AG09309 (cell line): ENCODE measurements at places on chromosomes 7 and 10.

GRCh38 chr7:36615852-36616540, 108.3 kb downstream of the AOAH start:
- DNase-seq: no peak

DNA sequence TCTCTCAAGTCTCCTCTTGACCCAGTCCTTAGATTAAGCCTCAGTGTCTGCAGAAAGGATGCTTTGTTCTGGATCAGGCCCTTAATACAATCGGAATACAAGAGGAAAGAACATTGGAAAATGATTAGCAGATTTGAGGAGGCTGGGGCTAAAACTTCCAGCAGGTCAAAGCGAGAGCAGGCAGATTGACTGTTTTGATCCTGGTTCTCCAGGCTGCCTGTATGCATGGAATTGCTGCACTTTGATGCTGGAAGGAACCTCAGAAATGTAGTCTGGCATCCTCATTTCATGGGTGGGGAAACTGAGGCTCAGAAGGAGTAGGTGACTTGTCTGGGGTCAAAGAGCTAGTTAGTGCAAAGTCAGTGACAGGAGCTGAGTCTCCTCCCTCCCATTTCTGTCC, 202.8 kb downstream of the EMX2 start:
- DNase-seq: no peak

- DNase-seq: no peak
These were observed 80.0 kb downstream of the EPC1 start for GRCh38 chr10:32266979-32267378.

GRCh38 chr10:44004913-44005787, 356.5 kb upstream of the ZNF32 start:
- no peak for DNase-seq

GRCh38 chr10:87866412-87866974, 3.1 kb downstream of the PTEN start:
- DNase-seq: no peak

GRCh38 chr10:62305813-62306212, 37.2 kb upstream of the RTKN2 start:
- no peak for DNase-seq

DNA sequence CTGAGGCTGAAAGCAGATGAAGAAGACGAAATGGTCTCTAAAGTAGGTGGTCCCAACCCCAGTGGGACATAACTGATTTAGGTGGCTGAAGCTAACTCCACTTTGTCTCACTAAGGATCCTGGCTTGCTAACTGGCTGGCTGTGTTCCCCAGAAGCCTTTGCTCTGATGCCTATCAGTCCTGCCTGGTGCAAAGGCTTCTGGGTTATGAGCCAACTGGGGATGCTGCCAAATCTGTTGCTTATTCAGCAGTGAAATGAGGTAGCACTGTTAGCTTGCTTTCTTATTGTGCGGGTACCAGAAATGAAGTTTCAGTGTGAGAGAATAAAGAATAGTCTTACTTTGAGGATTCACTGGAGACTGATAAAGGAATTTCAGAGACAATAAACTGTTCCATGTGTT, 18.1 kb downstream of the PRKG1 start:
- DNase-seq: no peak

DNA sequence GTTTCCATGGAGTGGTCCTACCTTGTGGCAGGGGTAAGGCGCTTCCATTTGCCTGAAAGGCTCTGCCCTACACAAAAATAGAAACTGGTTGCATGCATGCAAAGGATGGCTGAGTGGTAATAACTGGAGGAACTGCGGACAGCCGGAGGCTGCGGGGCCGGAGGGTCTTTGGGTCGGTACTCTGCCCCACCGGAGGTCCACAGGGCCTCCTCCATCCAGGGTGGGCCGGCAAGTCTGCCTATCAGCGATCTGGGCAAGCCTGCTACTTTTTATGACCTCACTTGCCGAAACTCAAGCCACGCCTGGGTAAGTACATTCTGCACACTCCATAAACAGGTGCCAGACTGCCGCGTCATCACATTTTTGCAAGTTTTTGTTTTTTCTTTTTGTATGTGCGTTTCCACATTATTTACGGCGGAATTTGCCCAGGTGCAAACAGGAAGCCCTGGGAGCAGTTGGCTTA, 30.0 kb downstream of the TACC2 start:
- DNase-seq: no peak

GRCh38 chr7:98214811-98215321, 3.6 kb downstream of the BHLHA15 start:
- DNase-seq: no peak

DNA sequence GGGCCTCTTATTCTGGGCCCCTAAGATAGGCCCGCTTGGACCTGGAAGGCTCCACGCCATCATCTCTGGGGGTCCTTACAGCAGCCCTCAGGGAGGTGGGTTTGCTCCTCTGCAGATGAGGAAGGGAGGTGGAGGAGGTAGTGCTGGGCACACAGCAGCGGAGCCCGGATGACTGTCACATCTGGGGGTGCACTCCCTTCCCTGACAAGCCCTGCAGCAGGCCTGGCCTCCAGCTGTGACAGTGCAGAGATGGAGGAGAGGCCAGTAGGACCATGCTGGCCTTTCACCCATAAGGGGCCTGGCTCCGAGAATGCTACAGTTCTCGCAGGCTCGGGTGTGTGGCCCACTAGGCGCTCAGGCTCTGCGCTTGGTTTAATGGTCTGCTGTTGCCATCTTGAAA, 9.2 kb downstream of the GDF2 start:
- DNase-seq: no peak

DNA sequence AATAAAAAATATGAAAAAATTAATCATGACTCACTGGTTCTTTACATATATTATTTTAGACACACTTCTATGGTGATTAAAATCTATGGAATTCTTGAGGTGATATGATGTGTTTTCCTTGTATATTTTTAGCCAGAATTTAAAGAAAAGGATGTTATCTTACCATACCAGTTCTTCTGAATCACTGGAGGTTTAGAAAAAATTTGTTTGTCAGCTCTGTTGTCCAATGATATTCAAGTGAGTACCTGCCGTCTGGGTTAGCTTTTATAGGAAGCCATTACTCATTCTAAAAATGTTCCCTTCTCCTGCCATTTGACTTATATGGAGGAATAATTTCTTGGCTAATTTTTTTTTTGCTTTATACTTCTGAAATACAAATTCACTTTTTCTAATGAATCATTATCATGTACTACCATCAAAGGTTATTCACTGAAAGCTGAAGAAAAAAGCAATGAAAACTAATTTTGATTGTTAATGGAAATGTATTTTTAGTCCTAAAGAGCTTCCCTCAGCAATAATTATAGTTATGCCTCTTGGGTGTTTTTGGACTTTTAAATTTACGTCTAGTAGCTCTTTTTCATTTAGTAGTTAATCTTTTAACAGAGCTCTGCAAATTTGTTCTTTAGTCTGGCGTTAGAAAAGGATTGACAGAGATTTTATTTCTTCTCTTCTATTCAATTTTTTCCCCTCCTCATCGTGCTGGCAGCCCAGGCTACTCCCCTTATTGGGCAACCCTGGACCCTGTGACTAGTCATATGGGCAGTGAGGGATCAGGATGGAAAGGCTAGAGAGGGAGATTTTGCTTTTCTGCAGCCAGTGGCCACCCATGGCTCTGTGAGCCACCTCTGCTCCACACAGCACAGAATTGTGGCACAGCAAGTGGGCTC, 434.2 kb downstream of the LRMDA start:
- DNase-seq: no peak

- no peak for DNase-seq
These were observed 250.5 kb downstream of the NSUN6 start for GRCh38 chr10:18400906-18401245.

DNA sequence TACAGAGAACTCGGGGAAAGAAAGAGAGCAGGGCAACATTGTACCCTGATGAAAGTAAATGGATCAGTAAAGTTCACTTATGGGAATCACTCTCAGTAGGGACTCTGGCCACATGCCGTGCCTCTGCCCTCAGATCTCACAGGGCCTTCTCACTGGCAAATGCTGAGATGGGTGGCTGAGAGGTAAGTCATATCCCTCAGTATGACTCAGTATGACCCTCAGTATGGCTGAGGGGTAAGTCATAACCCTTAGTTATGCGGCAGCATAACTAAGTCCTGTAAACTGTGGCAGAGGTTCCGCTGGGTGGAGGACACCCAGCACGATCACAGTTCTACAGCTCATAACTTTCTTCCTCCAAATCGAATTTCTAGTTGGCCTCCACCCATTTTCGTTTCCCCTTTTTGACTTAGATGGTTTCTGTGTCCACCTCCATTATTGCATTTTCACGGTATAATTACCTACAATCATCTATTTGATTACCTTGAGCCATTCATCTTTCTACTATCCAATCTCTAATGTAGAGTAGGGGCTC, 26.5 kb upstream of the WNT16 start:
- DNase-seq: no peak

GRCh38 chr10:92747600-92747999, 57.8 kb downstream of the HHEX start:
- no peak for DNase-seq

- DNase-seq: no peak
These were observed 348.7 kb downstream of the EXOC4 start for GRCh38 chr7:133601617-133602016.

DNA sequence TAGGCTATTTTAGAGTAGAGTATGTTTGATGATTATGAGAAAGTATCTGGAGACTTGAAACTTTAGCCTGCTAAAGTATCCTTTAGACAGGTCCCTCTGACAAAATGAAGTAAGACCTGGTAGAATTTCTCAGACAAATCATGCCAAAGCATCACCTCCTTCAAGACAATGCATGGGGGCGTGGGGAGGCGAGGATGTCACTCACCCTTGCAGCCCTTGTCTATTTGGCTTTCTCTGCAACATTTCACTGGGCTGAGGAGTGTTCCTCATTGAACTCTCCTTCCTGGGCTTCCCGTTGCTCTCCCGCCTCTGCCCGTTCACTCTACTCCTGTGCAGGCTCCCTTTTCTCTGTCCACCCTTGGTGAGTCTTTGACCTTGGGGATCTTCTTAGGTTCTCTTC, 98.5 kb downstream of the JAZF1 start:
- no peak for DNase-seq

DNA sequence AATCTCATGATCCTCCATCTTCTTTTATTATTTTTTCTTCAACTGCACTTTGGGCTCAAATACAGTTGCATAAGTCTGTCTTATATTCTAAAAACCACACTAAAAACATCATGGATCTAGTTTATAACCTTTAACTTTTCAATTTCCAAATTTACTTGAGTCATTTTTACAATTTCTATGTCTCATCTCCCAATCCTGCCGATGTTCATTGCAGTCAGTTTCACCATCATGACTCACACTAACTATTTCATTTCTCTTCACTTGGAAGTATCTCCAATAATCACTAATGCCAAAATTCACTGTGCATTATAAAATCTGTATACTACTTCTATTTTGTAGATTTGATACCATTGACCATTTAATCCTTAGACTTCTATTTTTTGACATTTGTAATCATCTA, 806.9 kb upstream of the SORCS1 start:
- peak; percentile 28 for DNase-seq

DNA sequence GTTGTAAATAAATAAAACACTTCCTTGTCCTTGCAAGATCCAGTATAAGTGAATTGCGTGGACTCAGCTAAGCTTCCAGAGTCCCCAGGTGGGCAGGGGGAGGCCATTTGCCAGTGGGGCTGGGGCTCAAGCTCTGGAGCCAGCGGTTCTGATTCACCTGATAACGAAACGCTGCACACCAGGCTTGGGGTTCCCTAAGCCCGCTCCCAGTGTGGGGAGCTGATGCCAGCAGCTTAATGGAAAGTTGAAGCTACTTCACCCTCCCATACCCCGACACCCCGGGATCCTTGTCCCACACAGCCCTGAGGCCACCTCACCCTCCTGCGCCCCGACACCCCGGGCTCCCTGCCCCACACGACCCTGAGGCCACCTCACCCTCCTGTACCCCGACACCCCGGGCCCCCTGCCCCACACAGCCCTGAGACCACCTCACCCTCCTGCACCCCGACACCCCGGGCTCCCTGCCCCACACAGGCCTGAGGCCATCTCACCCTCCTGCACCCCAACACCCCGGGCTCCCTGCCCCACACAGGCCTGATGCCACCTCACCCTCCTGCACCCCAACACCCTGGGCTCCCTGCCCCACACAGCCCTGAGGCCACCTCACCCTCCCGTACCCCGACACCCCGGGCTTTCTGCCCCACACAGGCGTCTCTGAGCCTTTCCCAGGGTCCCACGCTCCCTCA, 30.8 kb downstream of the FKBP6 start:
- DNase-seq: no peak

GRCh38 chr10:116669832-116670644, 49.3 kb downstream of the PNLIPRP2 start:
- DNase-seq: no peak

DNA sequence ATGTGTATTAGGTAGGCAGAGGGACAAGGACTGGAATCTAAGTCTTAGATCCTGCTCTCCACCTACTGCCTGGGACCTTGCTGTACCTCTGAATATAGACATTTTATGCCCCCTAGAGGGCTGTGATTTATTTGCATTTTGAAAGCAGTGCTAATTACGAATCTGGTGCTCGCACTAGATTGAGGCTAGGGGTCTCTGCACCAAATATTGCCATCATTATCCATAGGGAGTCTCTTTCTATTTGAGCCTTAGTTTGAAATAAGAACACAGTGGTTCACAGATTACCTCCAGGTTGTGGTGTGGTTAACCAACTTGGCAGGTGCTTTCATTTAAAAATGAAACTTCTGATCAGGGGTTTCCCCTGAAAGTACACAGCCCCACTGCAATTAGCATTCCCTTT, 41.8 kb downstream of the CNNM1 start:
- no peak for DNase-seq

DNA sequence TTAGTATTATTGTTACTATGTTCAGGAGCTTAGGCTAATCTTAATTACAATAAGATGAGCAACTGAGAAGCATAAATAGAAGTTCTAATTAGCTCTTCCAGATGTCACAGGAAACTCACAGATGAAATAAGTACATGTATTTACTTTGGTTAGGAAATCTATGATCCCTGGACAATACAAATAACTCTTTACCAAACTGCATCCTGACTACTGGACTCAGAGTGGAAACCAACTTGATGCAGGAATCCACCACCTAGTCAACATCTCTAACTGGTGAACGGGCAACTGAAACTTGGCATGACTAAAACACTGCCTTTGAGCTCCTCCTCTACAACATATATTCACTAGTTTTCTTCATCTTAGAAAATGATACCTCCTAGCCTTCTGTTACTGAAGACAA, 193.2 kb downstream of the AGMO start:
- DNase-seq: no peak

DNA sequence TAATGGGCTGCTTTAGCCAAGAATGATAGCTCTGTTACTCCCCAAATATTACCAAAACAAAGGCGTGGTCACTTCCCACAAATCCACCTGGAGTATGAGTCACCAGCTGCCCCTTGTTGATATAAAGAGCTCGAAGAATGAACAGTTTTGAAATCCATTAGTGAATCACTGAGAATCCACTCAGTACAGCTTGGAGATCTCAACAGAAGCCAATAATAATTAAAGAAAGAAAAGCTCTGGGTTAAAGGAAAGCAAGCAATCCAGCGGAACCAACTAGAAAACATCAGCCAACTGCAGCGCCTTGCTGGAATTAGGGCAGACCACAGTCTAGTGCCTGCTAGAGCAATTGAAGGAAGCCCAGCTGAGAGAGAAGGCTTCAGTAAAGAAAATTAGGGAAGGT, 576.0 kb upstream of the C7orf33 start:
- no peak for DNase-seq

GRCh38 chr7:137091396-137091795, 222.9 kb downstream of the CHRM2 start:
- no peak for DNase-seq

- no peak for DNase-seq
These were observed 53.3 kb downstream of the ZMYND11 start for GRCh38 chr10:188546-188945.
